ENCODE measurements at places on chromosomes 11 and 22.

DNA sequence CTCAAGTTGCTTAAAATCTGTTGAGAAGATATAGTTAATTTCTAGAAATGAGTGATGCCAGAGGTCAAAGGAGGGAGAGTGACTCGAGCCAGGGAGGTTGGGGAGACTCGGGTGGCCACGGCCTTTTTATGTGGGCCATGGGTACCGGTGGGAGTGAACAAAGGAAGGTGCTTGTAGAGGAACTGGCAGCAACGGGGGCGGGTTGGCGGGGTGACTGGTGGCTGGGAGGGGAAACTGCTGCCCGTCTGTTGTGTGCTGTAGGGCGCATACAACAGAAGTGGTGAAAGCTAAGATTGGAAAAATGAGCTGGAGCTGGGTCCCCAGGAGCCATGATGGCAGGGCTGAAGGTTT lies 5.4 kb downstream of the DAGLA start:
- DNase-seq, result no peak

- DNase-seq, result no peak
Measured at GRCh38 chr11:86202013-86202336, 42.6 kb upstream of the EED start.

DNA sequence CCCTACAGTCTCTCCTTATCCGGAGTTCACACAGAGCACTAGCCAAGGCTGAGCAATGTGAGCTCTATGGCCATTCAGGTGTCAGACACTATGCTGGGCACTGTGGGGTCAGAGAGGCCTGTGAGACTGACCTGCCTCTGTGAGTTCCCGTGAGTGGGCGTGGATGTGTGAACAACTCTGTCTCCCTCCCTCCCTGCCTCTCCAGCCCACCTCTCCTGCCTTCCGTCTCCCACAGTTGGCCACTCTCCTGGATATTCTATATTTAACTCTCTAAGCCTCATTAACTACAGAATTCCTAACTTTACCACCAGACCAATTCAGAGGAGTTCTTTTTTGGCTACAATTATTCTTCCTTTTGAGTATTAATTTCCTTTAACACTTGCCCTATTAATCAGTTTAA lies 191.6 kb upstream of the NCAM1 start:
- no peak for DNase-seq

GRCh38 chr22:49564666-49565515 lies 262.8 kb downstream of the BRD1 start:
- no peak for DNase-seq

DNA sequence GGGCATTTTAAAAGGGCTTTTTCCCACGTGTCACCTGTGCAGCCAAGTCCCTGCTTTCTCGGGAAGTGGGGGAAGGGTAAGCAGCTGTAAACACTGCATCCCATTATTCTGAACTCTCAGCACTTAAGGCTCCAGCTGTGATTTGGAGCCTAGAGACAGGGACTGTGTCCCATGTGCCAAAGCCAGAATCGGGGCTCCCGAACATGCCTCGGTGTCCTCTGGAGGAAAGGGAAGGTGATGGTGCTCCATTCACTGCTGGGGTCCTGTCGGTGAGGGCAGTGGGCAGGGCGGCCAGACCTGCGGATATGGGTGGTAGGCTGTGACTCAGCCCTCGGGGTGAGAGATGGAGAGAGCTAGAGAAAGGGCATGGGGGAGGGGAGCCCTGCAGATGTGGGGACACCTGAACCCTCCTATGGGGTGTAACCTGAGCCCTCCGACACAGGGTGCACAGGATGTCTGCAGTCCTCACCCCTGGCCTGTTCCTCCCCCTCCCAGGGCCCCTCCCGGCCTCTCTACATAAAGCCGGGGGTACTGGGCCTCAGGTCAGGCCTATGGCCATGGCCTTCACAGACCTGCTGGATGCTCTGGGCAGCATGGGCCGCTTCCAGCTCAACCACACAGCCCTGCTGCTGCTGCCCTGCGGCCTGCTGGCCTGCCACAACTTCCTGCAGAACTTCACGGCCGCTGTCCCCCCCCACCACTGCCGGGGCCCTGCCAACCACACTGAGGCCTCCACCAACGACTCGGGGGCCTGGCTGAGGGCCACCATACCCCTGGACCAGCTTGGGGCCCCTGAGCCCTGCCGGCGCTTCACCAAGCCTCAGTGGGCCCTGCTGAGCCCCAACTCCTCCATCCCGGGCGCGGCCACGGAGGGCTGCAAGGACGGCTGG lies 31.8 kb downstream of the CAPN1 start:
- no peak for DNase-seq

DNA sequence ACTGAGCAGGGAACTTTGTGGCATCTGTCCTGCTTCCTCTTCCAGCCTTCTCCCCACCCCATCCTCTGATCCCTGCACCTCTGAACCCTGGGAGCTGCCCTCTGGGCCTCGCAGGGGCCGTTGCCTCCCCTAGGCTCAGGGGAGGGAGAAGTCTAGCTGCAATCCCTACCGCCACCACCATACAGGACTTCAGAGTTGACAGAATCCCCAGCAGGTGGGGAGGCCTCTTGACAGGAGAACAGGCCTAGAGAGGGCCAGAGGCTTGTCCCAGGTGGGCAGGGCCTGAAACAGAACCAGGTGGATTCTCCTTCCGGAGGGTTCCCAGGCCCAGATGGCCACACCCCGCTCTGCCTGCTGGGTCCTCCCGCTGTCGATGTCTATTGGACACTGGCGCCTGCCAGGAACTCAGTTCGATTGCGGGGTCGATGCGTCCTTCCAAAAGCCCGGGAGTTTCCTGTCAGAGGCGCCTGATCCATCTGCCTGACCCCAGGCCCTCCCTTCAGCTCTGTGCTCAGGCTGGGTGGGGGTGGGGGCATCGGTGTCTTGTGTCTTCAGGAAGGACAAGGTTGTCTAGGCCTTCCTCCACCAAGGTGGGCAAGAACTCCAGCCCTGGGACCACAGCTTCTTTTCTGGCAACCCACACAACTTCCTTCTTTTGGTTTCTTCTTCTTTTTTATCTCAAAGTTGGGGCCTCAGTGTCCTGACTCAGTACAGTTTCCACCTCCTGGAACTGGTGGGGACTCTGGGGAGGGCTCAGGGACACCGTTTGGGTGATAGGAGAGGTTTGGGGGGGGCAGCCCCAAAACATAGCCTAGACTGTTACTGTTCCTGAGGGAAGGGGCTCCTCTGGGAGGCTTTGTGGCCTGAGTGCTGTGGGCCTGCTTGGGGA lies 6.4 kb downstream of the STARD10 start:
- no peak for DNase-seq

DNA sequence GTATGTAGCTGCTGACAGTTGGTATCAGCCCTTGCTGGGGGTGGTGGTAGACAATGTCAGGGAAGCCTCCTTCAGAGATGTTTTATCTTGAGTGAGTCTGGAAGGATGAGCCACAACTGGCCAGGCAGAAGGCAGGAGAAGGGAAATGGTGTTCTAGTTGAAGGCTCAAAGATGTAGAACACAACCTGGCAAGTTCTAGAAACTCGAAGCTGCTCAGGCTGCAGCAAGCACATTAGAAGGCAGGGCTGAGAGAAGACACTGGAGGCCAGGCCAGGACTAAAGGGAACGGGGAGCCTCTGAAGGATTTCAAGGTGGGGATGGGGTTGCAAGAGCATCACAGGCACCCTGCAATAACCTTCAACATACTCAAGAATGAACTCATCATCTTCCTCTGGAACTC lies 40.4 kb downstream of the USP35 start:
- DNase-seq, result no peak

GRCh38 chr22:36593215-36593614 lies 64.2 kb upstream of the EIF3D start:
- no peak for DNase-seq

- no peak for DNase-seq
Measured at GRCh38 chr11:17692931-17693330, 26.4 kb upstream of the MYOD1 start.

DNA sequence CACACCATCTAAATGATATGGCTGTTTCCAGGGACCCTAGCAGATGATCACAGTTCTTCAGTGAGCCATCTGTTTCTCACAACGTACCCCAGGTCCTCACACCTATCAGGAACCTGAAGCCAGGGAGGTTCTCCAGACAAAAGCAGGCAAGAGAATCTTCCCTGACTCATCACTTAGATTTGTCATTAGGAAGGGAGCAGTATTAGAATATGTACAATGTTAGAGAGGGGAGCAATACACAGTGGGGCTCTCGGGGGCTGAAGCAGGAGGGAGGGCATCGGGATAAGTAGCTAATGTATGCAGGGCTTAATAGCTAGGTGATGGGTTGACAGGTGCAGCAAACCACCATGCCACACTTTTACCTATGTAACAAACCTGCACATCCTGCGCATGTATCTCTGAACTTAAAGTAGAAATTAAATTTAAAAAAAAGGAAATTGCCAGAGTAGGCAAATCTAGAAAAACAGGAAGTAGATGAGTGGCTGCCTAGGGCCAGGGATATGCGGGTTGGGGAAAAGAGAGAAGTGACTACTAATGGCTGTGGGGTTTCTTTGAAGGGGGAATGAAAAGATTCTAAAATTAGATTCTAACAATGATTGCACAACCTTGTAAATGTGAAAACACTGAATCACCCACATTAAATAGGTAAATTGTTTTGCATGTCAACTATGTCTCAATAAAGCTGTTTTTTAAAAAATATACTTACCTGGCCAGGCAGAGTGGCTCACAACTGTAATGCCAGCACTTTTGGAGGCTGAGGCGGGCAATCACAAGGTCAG lies 14.4 kb downstream of the C22orf42 start:
- no peak for DNase-seq

DNA sequence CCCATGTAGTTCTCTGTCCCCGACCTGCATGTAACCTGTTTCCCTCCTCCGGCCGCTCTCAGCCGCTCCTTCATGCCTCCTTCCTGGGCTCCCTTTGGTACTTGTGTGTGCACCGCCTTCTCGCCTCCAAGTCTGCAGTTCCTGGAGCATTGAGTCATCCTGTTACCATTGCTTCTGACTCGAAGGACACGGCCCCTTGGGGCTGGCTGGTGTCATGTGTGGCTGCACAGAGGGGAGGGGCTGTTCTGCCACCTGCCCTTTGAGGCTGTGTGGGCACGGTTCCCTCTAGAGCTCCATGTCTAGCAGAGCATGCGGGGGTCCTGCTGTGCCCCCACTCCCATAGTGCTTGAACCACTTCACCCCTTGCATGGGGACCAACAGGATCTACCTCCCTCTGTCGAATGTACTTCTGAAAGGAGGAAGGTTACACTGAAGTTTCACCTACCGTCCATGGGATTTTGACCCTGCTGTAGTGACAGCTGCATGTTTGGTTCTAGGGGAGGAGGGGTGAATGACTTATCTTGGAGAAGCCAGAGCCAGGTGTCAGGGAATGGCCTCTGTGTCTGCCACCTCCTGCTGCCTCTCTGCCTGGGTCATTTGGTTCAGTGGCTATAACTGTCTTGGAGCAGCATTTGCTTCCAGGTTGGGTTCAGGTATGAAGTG lies 39.6 kb downstream of the BCR start:
- no peak for DNase-seq

DNA sequence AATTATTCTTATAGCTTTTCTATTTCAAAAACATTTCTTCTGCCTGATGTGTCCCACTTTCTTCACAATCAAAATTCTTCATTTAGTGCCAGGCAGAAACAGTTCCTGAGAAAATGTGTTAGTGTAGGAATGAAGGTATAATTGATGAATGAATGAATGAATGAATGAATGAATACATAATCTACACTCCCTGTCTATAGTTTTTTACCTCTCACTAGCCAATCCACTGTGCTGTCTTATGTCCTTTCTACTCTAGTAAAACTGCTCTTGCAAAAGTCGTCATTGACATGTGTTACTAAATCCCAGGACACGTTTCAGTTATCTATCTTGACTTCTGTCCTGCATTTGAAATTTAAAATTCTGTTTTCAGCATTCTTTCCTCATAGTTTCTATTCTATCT lies 42.9 kb downstream of the CHORDC1 start:
- DNase-seq, result no peak

DNA sequence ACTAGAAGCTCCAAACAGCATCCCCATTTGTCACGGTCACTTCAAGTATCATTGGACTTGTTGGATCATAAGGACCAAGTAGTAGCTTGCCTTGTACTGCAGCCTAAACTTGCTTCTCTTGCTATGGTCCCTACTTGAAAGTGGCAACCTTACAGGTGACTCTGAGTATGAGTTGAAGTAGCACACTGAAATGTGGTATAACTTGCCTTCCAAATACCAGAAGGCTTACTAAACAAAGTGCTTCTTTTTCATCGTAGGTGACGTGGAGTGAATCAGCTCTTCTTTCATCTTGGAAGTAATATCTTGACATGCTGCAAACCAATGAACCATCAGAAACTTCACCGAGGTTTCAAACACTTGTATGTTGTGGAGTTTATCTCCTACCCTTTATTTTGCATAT lies 169.0 kb upstream of the DDI1 start:
- no peak for DNase-seq

DNA sequence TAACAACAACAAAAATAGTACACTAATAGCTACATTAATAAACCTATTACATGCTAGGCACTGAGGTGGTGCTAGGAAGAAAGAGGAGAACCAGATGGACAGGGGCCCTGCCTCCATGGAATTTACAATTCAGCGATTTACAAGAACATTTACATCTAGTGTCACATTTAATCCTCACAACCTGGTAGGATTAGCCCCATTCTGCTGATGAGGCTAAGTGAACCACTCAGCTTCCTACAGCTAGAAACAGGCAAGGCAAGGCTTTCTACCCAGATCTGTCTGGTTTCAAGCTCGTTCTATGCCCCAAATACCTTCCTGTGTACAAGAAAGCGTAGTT lies 368.4 kb downstream of the BUD13 start:
- no peak for DNase-seq

DNA sequence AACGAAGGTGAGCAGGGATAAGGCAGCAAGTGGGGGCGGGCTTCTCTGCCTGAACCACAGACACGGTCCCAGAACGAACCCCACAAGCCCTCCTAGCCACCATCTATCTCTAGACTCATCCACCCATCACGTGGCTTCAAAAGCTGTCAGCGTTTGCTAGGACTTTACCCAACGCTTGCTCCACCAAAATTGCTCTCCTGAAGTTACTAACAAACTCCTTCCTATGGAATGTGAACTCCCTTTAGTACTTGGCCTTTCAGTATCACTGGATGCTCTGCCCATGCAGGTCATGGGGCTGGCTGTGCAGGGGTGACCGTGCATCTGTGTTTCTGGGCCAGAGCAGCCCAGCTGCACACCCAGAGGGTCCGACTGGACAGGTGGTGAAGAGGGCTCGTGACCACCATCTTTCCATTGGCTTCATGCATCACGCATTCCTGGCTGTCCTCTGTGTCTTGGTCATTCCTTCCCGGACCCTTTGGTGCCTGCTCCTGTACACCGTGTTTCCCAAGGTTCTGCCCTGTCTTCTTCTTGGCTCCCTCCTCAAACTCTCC lies 85.1 kb downstream of the MYO7A start:
- DNase-seq, result no peak

- no peak for DNase-seq
Measured at GRCh38 chr22:29385748-29386147, 2.6 kb downstream of the AP1B1 start.
